ENCODE measurements at places on chromosomes 4 and X. TPM values are rescaled to one million over a fixed set of nuclear protein-coding genes. Genes with fewer than 3 reads are reported as not detected.

Gene GAK
- 25.1 TPM for polyA plus RNA-seq

Gene ARMCX1
- 8.8 TPM for polyA plus RNA-seq

Gene EFHC2
- polyA plus RNA-seq, result 0.18 TPM

Gene SOD3
- polyA plus RNA-seq, result not detected

Gene PAGE5
- not detected for polyA plus RNA-seq

Gene LUZP4
- polyA plus RNA-seq, result not detected

Gene CT55
- not detected for polyA plus RNA-seq

Gene F8A1
- polyA plus RNA-seq, result 1.3 TPM

Gene SEPTIN11
- 102 TPM for polyA plus RNA-seq

Gene USO1
- 36.7 TPM for polyA plus RNA-seq

Gene PIN4
- polyA plus RNA-seq, result 10.8 TPM

Gene ADAD1
- not detected for polyA plus RNA-seq

Gene JAKMIP1
- polyA plus RNA-seq, result not detected

Gene CENPVL1
- polyA plus RNA-seq, result not detected

Gene ADGRL3
- 0.10 TPM for polyA plus RNA-seq

Gene GALNTL6
- not detected for polyA plus RNA-seq

Gene IL21
- not detected for polyA plus RNA-seq

Gene FHIP1A
- 14.3 TPM for polyA plus RNA-seq

Gene SSX4
- not detected for polyA plus RNA-seq

Gene SCD5
- polyA plus RNA-seq, result 23.3 TPM

Gene PRSS12
- polyA plus RNA-seq, result 19.4 TPM

Gene CLNK
- not detected for polyA plus RNA-seq

Gene SPATA4
- 0.06 TPM for polyA plus RNA-seq

Gene PHKA1
- polyA plus RNA-seq, result 7.6 TPM

Gene UGT2B10
- not detected for polyA plus RNA-seq

Gene ZNF630
- polyA plus RNA-seq, result 0.35 TPM

Gene ZFP92
- polyA plus RNA-seq, result 0.43 TPM

Gene MAGEA1
- polyA plus RNA-seq, result not detected

Gene AIMP1
- 17.4 TPM for polyA plus RNA-seq

Gene CCKAR
- polyA plus RNA-seq, result not detected

Gene C4orf50
- not detected for polyA plus RNA-seq

Gene ASB12
- polyA plus RNA-seq, result 0.06 TPM

Gene PLA2G12A
- 38.7 TPM for polyA plus RNA-seq

Gene DUX4
- not detected for polyA plus RNA-seq

Gene DNAAF6
- not detected for polyA plus RNA-seq

Gene RHOH
- not detected for polyA plus RNA-seq

Gene ERVMER34-1
- 13.5 TPM for polyA plus RNA-seq

Gene CENPI
- 12.7 TPM for polyA plus RNA-seq

Gene VEGFC
- polyA plus RNA-seq, result 26.4 TPM

Gene AREG
- polyA plus RNA-seq, result 1,137 TPM

Gene RAB33A
- 0.24 TPM for polyA plus RNA-seq

Gene TMEM31
- polyA plus RNA-seq, result not detected

Gene MSX1
- 0.17 TPM for polyA plus RNA-seq

Gene ZNF157
- 0.12 TPM for polyA plus RNA-seq

All from mammary epithelial cell (primary cell).